Stimulated activated CD4-positive, alpha-beta T cell treated with anti-CD3 and anti-CD28 coated beads, Interleukin-4, amount 100 ng/mL, for 48 hours (primary cell): ENCODE measurements at places on chromosomes 3 and 15.

GRCh38 chr3:119637679-119638477 lies 22.5 kb downstream of the POPDC2 start:
- DNase-seq: no peak

GRCh38 chr15:28098766-28099554 lies at the start of gene OCA2:
TSS of gene OCA2 (minus strand) at chr15:28099315. CDS start at chr15:28081874, 17,441 bp downstream.
- peak; percentile 55 for DNase-seq

DNA sequence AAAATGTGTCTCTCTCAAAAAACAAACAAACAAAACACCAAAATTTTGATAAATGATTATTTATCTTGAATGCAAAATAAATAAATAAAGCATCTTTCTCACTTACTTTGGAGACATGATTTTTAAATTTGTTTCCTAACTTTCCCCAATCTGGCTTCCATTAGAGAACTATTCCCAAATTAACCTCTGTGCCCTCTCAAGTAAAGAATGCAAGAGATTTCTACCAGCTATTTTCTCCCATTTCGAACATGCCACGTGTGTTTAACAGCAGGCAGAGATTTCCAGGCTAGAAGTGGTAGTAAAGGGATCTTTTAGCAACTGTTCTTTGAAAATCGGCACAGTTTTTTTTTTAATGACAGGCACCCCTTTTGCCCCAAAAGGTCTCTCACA lies 269.1 kb downstream of the SHQ1 start:
- DNase-seq: no peak

DNA sequence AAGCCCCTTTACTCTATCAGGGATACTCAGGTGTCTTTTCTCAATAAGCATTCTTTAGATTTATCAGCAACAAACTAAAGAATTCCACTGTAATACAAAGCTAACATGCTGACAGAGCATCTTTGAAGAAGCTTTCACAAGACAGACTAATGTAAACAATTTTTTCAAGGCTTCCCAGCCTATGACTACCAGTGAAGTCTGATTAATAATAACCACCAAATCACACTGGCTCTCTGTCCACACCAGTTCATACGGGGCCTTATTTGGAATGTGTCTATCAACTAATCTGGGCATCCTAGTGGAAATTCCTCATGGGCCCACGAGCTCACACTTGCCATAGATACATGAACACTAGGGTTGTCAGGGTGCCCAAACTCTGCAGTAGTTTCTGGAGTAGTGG lies 84.5 kb downstream of the EFL1 start:
- no peak for DNase-seq

DNA sequence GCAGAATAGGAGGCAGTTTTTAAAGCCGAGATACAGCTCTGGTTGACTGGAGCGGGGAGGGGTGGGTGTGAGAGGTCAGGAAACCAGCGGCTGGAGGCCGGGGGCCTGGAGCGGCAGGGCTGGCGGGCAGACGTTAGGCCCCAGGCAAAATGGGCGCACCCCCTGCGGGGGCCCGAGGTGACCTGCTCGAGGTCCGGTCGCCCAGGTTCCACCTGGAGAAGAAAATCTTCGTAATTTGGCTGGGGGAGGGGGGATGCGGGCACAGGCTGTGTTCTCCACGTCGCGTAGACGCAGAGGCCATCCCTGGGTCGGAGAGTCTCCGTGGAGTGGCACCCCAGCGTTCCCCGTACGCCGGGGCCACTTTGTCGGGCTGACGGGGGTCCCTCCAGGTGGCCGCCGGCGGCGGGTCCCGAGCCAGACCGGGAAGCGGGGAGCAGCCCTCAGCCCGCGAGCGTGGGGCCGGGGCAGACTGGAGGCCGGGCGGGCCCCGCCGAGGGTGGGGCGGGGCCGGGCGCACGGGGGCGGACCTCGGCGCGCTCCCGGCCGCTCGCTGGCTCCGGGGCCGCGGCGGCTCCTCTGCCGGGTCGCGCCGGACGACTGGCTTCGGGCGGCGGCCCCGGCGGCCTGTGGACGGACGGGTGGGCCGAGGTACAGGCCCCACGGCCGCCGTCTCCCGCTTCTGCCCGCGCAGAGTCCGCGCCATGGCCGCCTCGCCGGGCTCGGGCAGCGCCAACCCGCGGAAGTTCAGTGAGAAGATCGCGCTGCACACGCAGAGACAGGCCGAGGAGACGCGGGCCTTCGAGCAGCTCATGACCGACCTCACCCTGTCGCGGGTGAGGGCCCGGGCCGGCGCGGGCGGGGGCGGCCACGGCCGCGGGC lies at the start of gene CRTC3:
CRTC3 (plus strand) TSS at position 553 of the 879 bp plus-strand sequence; CDS start at position 702, 149 bp downstream.
- peak; percentile 37 for DNase-seq

DNA sequence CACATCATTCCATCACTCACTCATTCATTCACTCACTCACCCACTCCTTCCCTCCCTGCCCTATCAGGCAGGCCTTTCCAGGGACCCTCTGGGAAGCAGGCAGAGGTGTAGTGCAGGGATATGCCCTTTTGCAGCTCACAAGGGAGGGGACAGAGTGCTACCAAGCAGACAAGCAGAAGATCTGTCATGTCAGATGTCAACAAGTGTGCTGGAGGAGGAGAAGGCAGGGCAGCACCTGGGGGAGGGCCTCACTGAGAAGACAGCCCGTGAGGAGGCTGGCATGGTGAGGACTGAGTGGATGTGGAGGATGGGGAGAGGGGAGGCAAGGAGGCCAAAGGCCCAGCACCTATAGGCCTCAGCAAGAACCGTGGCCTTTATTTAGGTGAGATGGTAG lies 15.3 kb downstream of the ABTB1 start:
- no peak for DNase-seq

DNA sequence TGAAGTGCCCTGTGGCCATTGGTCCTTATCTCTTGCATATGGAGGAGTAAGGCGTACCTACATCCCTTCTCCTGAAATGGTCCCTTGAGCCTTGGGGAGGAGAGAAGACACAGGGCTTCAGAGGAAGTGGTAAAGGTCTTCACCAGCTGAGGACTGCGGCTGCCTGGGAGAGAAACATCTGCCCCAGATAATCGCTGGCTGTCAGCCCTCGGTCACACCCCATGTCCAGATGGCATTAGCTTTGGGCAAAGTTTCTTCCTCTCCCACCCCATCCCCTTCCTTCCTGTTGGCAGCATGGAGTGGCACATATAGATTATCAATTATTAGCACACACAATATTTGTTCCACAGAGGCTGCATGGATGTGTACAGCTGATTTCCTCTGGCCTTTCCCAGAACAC lies 61.6 kb downstream of the LRTM1 start:
- no peak for DNase-seq

GRCh38 chr15:47331829-47332393 lies 385.4 kb upstream of the SEMA6D start:
- DNase-seq: no peak

- no peak for DNase-seq
These were observed 10.8 kb downstream of the RAD54L2 start for GRCh38 chr3:51549311-51549710.

DNA sequence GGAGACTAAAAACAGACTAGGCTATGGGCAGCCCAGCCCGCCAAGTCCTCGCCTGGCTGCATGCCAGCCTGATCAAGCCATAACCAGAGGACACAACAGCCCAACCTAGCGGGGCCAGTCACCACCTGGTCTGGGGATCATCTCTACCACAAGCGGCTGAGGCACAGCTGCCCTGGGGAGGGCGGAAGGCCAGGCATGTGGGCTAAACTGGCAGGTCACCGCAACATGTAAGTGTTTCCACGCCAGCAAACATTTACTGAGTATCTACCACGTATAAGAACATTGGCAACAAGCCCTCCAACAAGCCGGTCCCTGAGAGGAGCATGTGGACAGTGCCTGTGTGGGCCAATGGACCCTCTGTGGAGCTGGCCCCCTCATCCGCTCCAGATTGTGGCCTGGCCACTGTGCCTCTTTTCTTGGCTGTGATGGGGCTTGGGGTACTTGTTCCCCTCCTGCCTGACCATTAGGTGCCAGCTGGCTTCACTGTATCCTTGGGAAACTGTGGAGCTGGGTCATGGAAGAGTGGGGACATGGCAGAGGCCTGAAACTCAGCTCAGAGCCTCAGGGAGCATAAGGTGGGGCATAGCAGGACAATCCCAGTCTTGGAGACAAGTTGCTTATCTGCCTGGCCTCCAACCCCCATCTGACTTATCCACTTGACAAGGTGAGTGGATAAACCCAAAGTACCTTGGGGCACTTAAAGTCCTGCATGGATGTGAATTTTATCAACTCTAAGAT lies 9.0 kb downstream of the UBXN7 start:
- DNase-seq: no peak

- no peak for DNase-seq
These were observed 62.5 kb upstream of the ANKRD28 start for GRCh38 chr3:15860014-15860934.

DNA sequence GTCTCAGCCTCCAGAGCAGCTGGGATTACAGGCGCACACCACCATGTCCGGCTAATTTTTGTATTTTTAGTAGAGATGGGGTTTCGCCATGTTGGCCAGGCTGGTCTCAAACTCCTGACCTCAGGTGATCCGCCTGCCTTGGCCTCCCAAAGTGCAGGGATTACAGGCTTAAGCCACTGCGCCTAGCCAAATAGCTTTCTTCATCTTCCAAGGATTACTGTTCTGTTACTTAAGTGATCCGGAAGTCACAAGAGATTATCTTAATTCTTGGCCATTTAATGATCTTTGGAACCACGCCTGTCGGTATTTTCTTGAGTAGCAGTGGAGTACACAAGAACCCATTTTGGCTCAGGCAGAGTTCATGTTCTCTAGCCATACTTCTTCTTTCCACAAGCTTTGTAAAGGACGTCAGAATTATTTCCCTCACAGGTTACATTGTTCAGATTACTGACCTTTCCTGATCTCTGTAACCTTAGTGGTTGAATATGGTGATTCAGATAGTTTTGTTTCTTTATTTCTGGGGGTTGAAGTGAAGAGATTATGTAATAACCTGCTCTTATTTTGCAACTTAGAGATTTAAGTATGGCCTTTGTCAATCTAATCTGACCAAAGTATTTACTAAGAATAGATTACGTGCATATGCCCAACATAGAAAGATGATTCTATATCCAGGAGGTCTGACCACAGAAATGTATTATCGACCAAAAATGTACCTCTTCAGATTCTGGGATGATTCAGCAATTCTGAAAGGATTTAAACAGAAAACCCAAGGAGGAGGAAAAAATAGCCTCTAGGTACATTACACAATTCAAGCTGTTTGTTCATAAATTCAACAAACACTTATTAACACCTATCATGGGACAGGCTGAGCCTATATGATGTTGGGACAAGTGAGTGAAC lies 132.2 kb downstream of the GREM1 start:
- DNase-seq: no peak

DNA sequence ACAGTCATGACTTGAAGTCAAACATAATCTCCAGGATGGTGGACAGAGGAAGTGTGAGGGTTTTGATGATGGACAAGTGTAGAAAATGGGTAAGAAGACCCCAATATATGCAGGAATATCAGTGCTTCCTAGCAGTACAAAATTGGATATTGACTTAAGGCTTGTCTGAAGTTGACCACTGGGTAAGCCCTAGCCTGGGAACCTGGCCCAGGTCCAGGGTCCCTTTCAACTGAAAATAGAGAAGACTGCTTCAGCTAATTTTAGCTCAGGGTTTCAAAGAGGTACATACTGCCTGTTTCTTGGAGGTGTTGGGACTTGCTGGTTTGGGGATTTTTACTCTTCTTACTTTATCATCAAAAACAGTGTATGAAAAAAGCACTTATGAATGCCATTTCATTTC lies 4.7 kb downstream of the NR1D2 start:
- DNase-seq: no peak

DNA sequence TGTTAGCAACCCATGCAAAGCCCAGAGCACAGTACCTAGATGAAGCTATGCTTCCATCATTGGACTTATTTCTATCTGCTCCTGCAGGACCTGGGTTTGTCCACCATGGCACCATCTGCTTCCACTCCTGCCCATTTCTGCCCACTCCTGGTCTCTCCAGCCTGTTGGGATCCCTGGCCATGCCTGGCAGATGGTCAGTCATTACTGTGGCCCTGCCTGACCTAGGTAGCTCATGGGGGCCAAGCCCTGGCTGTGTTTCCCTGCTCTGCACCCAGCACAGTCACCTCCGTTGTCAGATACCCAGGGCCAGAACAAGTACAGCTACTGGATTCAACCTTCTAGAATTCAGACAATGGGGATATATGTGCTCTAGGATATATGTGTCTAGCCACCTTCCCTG lies 185.8 kb upstream of the TLE3 start:
- no peak for DNase-seq

GRCh38 chr15:65208647-65209046 lies 2.6 kb downstream of the CILP start:
- no peak for DNase-seq

DNA sequence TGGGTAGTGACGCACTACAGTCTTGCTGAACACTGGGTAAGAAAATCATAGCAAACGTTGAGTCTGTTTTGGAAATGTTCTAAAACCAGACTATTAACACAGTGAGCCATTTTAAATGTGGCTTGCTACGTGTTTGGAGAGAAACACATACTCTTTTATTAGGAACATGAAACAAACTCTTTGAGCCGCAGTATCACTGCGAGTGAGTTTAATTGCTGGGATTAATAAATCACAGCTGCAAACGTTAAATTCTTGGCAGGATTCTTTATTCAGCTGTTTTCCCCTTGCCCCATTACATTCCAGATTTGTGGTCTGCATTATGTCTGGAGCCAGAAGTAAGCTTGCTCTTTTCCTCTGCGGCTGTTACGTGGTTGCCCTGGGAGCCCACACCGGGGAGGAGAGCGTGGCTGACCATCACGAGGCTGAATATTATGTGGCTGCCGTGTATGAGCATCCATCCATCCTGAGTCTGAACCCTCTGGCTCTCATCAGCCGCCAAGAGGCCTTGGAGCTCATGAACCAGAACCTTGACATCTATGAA lies 33.6 kb downstream of the BTD start:
- DNase-seq: no peak

- DNase-seq: no peak
These were observed 57.9 kb downstream of the ABHD5 start for GRCh38 chr3:43748645-43749044.
